ENCODE measurements at places on chromosomes 13 and 19.

GRCh38 chr13:59337070-59337469 is 826.7 kb downstream of the DIAPH3 start:
- DNase-seq, result peak; percentile 70

DNA sequence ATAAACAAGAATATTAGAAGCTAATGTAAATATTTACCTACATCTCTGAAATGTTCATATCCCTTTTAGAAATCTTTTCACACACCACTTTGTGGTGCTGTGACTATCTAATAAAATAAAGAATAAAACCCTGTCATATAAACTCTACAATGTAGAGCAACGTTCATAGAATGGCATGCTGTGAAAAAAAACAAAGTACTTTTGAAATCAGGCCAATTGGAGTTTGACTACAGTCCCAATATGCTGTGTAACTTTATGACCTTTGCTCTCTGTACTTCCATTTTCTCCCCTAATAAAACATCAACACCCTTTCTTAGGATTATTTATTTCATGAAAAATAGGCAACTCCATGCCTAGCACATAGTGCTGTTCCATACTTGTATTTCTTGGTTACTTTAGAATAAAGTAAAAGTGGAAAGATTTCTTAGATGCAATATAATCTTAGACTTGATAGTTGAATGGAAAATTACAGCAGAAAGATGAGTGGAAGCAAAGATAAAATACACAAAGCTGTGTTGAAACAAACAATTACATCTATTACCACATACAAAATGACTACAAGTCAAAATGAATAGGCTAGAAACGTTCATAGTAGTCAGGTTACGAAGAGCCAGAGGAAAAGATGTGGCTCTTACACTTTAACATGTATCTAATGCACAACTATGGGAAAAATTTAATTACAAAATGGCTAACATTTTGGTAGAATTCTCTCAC is 613.2 kb upstream of the SLITRK5 start:
- no peak for DNase-seq

- peak; percentile 92 for DNase-seq
Measured at GRCh38 chr13:80276371-80277289, 64.3 kb downstream of the SPRY2 start.

DNA sequence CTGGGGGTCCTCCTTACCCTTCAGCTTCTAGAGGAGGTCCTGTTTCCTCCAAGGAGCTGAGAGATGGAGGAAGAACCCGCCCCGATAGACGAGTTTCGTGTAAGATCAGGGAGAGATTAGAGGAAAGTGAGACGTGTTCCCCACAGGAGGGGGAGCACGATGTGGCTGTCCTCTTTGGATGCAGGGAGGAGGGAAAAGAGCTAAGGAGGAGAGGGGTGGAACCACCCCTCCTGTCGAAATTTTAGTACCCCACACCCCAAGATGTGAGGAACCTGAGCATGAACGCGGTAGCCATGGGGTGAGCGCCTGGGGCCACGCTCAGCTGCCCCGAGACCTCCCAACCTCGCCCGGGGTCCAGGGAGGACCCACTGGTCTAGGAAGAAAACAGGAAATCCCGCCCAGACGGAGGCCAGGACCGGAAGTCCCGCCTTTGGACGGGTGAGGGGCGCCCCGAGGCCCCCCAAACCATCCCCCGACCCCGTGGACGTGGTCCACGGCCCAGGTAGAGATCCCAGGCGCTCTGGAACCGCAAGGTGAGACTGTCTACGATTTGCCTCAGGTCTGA is 1.2 kb downstream of the AKT1S1 start:
- DNase-seq, result peak; percentile 71

DNA sequence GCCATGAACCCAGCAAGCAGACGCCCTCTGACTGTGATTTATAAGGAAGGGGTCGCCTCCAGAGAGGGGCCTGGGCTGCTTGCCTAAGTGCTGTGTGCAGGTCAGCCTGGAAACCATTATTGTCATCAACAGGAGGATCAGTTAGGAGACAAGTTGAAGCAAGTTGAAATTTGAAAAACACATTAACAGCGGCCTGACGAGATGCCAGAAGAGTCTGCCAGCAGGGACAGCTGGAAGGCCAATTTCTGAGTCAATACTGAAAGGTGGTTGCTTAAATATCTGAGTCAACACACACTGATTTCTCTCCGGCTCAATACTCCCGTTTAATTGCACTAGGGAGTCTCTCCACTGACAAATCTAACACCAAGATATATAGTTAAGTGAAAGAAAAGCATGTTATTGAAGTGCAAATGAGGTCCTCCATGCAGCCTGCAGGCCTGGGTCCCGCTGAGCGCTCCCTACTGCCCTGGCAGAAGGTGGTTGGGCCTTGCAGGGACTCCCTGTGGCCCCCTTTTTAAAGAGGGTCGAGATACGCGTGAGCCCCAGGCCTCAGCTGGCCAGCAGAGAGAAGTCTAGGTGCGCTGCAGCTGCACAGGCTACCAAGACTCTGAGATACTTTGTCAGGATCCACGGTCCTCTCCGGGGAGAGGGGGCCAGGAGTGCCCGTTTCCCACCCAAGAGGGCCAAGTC is 91.1 kb downstream of the RNASEH2B start:
- no peak for DNase-seq

DNA sequence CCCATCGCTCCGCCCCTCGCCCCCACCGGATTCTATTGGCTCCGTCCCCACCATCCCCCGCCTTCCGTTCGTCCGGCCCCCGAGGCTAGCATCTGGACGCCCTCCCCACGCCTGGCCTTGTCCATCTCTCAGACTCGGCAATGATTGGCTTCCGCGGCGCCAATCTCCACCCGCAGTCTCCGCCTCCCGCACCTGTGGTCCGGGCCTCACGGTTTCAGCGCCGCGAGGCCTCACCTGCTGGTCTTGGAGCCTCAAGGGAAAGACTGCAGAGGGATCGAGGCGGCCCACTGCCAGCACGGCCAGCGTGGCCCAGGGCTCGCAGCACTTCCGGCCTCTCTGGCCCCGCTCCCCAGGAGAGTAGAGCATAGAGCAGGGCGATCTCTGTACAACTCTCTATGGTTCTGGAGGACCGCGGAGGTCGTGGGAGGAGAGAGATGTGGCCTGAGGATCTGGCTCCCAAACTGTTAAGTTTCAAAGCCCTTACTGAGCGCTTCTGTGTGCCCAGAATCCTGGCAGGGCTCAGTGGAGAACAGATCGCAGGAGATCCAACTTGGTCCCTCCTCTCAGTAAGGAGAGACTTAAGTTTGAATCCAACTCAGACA is at the start of gene ERCC1:
Gene ERCC1, minus strand, starts transcription at position 329 of the 602 bp plus-strand sequence. CDS start 543 bp downstream, outside the sequence.
- peak; percentile 94 for DNase-seq

DNA sequence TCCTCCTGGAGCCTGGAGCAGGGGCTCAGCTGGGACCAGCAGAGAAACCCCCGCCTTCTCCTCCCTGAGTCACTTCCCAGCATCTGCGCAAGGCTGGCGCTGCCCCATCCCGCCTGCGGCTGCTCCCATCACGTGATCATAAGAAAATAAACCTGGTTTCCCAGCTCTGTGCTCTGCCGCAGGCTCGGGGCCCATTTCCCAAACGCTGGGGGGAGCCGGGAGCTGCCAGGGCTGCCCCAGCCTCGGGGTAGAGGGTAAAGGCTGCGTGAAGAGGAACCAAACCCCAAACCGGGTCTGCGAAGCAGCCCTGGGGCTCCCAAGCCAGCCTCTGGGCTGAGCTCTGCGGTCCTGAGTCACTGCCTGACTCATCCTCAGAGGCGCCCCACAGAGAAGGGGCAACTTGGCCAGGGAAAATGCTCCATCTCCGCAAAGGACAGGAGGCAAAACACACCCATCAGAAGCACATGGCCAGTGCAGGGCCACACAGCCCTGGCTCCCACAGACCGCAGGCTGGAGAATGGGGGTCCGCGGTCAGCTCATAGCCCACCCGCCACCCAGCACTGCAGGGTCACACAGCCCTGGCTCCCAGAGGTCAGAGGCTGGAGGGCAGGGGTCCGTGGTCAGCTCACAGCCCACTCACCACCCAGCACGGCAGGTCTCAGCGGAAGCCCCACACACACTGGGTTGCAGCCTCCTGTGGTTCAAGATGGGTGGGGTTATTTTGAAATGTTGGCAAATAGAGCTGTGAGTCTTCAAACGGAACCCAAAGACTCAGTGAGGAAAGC is 67.1 kb downstream of the RASA3 start:
- DNase-seq, result peak; percentile 90

DNA sequence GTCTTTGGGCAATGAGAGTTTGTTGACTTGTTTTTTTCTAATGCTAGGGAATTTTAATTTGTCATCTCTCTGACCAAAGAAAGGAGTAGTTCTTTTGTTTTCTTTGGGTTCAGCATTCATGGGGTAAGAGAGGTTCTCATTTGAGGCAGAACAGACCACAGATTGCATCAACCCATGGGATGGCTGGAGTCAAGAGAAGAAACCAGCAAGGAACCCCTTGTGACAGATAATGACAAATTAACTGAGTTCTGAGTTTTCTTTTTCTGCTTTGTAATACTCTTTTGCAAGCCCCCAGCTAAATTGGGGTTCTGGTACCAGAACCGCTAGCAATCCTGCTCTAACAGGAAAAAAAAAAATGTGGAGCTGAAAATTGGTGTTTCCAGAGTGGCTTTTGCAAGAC is 864.1 kb downstream of the DIAPH3 start:
- no peak for DNase-seq

DNA sequence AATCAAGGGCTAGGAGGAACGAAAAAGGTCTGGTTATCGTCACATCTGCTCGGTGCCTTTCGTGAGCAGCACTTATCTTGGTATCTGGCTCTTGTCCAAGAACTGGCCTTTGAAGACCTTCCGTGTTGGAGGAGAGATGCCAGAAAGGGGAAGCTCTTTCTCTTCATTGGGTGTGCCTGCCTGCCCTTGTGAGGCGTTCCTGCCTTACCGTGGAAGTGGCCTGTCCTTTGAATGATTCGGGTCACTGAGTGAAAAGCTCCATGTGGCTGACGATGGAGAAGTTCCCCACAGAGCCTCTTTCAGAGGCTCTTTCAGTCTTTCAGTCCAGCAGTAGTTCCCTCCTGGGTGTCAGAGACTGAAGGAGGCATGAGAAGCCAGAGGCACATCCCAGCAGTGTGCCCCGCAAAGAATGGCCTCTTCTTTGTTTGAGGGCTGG is 121.5 kb upstream of the SLC10A2 start:
- peak; percentile 18 for DNase-seq

DNA sequence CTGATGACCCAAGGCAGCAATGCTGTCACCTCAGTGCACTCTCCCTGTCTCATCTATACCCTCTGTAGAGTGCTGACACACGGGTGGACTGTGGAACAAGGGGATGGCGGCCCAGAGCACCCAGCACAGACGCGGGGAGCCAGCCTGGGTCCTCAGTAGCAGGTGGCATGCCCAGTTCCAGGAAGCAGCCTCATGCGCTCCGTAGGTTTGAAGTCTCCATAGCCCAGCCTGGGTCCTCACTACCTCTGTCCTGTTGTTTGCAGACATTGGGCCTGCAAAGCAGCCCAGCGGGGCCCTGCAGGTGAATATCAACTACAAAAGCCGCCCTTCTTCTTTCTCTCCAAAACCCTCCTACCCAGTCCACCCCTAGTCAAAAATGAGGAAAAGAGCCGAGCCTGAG is 5.0 kb upstream of the SLC7A9 start:
- no peak for DNase-seq

DNA sequence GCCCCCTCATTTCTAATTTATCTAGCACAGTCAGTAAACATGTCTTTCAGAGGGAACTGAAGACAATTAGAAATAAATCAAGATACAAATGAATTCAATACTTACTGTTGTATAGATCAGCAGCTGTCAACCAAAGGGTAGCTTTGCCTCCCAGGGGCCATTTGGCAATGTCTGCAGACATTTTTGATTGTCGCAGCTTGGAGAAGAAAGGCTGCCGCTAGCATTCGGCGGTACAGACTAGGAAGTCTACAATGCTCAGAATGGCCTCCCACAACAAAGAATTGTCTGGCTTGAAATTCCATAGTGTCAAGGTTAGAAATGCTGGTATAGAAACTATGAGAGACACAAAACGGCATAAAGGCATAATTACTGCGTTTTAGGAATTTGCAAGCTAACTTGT is 91.6 kb downstream of the RGCC start:
- DNase-seq, result no peak

GRCh38 chr19:6070207-6070681 is 40.1 kb downstream of the RFX2 start:
- no peak for DNase-seq
